T-cell (primary cell): ENCODE measurements at places on chromosomes 7 and 10.
A peak's percentile ranks its signal among the peaks of the same experiment; 100 is the strongest.

DNA sequence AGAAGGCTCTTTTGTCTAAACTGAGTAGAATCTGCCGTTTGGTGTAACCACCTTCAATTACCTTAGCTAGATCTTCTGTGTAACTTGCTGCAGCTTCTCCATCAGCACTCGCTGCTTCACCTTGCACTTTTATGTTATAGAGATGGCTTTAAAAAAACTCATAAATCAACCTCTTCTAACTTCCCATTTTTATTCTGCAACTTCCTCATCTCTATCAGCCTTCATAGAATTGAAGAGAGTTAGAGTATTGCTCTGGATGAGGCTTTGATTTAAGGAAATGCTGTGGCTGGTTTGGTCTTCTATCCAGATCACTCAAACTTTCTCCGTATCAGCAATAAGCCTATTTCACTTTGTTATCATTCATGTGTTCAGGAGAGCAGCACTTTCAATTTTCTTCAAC lies 1131.9 kb upstream of the CELF2 start:
- no peak for DNase-seq

GRCh38 chr7:118945911-118946682 lies 721.6 kb downstream of the ANKRD7 start:
- no peak for DNase-seq

- no peak for DNase-seq
Measured at GRCh38 chr7:17311194-17311593, 12.7 kb downstream of the AHR start.

DNA sequence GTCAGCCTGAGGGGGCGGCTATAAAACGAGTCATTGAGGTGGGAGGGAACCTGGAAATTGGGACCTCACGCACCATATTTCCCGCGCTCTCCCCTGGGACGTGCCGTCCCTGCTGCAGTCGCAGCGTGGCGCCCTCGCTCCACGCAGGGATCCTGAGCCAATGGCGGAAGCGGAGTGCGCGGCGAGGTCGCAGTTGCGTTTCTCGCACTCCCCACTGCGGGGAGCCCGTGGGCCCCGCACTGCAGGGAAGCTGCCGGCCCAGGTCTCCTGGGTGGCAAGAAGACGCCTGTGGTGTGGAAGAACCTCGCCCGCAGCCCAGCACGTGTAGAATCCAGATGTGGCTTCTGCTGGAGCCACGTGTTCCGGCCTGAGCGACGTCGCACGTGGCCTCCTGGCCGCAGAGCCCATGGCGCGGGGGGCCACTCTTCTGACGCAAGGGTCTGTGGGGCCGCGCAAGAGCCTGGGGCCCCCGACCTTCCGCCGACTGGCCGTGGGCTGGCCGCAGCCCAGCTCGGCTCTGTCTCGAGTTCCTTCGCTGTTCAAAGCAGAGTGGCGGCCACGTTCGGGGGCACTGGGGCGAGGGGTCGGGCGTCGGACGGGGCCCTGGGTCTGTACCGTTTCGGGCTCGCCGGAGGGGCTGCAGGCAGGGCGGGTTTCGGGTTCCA lies 26.4 kb downstream of the HIF1AN start:
- peak; percentile 80 for DNase-seq

DNA sequence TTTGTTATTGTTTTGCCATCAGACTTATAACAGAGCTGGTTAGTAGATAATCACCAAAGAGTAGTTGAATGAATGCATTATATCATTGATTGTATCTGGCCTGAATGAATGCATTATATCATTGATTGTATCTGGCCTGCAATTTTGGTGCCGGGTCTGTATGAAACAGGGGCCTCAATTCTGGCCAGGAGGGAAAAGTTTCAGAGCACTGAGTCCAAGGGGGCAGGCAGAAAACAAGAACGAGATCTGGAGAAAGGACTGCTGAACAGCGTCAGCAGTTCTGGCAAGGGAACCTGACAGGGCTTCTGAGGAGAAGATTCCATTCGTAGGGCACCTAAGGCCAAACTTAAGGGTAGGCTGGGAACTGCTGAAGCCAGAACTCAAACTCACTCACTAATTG lies 128.0 kb downstream of the SEMA3C start:
- no peak for DNase-seq

- no peak for DNase-seq
Measured at GRCh38 chr7:101905203-101905865, 87.9 kb downstream of the CUX1 start.

DNA sequence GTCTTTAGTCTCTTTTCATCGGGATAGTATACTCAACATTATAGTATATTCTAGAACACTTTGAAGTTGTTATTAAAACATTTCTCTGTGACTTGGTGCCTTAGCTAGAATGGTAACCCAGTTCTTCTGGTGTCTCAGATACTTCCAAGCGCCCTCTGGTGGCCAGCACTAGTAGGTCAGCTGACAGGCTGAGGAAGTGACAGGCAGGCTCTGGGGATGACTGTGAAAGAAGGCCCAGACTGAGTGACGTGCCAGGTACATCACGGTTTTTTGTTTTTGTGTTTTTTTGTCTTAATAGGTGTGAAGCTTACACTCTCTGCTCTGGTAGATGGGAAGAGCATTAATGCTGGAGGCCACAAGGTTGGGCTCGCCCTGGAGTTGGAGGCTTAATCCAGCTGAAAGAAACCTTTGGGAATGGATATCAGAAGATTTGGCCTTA lies 5.1 kb downstream of the COMTD1 start:
- DNase-seq = peak; percentile 91

GRCh38 chr7:92802406-92802805 lies 34.0 kb downstream of the CDK6 start:
- DNase-seq = no peak

GRCh38 chr10:6766131-6766801 lies 186.2 kb upstream of the PRKCQ start:
- no peak for DNase-seq

DNA sequence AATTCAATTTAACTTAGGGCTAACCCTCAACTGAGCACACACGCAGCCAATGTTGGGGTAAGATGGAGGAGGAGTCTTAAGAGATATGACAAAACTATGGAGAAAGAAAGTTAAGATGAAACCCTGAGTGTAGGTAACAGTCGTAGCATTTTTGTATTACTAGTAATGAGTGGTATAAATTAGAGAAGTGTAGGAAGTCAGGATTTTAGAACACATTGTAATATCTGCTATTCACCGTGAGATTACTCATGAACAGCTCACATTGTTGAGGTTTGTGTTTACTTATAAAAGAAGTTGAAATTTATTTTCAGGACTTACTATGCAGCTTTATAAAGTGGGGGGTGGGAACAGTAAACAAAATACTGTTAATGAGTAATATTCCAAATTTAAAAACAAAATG lies 107.2 kb downstream of the ARHGAP21 start:
- DNase-seq = no peak

GRCh38 chr7:80493121-80493849 lies 18.6 kb downstream of the GNAT3 start:
- no peak for DNase-seq

DNA sequence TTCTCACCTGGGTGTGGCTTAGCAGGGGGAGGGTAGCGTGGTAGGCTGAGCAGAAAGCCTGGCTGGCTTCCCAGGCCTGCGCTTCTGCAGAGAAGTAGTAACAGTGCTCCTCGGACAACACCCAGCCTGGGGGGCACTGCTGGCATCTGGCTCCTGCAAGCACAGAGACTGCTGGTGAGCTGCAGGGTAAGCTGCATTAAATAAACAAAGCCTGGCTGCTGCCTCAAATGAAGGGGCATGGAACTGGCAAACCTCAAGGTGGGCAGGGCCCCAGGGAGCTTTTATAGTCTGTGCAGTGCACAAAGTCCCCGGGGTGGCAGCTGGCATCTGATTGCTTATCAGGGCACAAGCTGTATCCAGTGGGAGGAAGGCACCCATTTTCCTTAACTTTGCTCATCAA lies 3.9 kb downstream of the KLRG2 start:
- no peak for DNase-seq

DNA sequence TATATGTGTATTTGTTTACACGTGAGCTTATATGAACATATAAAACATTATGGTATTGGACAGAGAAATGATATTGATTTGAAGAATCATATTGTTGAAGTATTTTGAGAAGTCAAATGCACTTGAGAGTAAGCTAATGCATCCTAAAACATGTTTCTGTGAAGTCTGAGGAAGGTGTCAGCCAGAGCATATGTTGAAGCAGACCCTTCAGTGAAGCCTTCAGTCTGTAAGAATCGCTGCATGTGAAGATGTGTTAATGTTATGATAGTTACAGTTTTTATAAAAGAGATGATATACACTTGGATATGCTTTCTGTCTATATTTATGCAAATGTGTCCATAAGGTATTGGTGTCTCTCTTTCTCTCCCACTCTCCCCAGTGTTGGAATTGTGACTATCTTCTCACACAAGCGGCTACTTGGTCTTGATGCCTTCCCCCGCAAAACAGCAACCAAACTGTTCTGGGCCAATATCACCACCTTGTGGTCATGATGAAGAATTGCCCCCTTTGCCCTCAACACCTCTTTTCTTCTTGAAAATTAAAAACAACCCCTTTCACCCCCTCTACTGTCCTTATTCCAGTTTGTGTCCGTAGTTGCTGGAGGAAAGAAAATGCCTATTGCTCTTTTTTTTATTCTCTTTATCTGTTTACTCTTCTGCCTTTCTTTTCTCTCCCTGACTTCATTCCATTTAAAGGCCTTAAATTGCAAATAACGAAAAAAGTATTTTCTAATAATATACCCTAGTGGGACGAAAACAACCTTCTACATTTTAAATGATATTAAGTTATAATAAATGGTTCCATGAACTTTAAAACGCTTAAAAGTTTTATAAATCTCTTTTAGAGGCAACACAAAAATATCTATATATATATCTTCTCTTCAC lies 64.9 kb downstream of the IKZF1 start:
- no peak for DNase-seq

GRCh38 chr7:38147005-38147404 lies 31.0 kb upstream of the STARD3NL start:
- no peak for DNase-seq

DNA sequence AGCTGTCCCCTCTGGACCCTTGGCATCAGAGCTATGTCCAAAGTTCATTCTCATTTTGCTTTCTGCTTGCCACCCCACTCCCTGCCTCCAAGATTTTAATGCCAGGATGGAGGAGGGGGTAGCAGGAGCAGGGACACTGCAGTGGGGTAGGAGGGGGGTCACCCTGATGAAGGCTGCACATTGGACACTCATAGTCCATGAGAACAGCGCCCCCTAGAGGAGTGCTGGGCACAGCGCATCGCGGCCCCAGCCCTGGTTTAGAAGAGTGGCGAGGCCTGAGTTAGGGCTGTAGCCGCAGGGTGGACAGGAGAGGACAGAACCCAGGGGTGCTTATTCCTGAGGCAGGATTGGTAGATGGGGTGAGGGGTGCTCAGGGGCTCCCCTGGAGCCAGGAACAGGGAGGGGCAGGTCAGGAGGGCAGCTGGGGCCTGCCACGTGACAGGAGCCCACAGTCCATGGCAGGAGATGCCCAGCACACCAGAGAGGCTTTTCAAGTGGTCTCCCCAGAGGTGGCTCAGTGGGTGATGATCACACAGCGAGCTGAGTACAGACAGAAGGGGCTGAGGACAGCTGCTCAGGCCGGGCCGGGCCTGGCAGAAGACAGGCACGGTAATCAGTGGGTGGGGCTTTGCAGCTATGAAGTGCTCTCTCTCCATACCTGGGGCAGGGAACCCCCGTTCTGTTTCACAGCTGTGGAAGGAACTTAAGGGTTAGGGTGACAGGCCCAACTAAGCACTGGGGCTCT lies 71.4 kb downstream of the NEURL1 start:
- no peak for DNase-seq

DNA sequence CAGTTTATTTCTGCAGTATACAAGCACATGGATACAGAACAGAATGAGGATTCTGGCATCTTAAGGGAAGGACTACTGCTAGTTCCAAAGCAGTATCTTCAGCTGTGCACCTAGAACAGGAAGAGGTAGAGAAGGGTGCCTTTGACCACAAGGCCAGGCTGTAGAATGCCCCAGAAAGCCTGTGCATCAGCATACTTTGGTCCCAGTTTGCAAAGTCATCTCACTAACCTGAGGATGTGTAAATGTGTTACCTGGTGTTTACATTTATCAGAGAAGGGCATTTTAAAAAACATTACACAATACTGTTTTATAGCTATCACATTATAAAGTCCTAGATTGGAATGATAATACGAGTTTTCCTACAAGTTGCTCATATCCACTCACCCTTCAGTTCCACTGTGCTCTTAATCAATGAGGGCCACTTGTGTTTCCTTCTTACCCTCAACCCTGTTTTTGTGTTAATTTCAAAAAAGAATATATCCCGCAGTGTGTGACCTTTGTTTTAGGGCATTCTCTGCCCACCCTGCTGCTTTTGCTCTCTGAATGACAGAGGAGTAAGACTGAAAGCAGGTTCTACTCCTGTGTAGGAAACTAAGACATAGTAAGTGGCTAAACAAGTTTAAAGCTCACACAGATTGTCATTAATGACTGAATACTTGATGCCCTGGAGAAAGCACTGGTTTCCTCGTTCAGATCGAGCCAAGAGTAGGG lies 3.4 kb downstream of the SLC35G1 start:
- no peak for DNase-seq

- DNase-seq = no peak
Measured at GRCh38 chr7:158783595-158783994, 45.7 kb downstream of the ESYT2 start.

DNA sequence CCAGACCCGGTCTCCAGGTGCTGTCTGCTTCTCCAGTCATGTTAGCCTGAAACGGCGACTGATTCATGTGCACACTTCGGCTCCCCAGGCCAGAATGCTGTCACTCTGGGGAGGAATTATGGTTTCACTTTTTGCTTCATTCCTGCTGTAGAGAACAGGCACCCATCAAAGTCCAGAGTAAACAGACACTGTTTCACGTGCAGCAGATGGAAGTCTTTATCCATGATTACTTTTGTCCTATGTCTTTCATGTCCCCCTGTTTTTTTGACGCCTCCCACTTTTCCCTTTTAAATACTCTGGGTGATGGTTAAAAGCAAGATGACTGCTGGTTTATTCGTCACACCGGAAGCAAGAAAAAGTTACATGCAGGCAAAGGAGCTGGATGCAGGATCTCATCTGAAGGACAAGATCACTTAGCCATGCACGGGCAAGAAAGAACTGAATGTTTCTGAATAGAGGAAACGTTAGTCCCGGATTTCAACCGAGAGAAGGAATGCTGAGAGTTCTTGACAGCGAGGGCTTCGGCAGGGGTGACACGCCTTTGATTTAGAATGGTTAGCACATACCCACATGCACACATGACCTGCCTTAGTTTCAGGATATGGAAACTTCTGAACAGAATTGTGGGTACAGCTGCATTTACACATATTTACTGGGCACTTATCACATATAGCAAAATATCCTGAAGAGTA lies 250.0 kb upstream of the KLF6 start:
- DNase-seq = no peak
